Lung microvascular endothelial cell (primary cell): ENCODE measurements at places on chromosomes 5 and 9.

DNA sequence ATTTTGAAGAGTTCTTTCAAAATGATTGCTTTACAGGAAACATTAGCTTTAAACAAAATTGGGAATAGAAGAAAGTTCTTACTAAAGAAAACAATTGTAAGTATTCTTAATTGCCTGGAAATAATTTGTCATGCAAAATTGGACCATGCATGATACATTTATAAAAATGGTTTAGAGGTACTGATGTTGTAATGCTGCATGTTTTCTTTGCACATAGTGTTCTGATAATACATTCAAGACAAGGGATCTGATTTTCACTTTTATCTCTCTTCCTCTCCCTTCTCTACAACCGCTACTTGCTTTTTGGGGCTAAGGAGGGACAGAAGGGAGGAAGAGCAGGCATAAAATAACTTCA lies 211.6 kb upstream of the MPDZ start:
- DNase-seq: no peak

GRCh38 chr5:89011778-89012711 lies 129.1 kb upstream of the MEF2C start:
- DNase-seq: no peak

DNA sequence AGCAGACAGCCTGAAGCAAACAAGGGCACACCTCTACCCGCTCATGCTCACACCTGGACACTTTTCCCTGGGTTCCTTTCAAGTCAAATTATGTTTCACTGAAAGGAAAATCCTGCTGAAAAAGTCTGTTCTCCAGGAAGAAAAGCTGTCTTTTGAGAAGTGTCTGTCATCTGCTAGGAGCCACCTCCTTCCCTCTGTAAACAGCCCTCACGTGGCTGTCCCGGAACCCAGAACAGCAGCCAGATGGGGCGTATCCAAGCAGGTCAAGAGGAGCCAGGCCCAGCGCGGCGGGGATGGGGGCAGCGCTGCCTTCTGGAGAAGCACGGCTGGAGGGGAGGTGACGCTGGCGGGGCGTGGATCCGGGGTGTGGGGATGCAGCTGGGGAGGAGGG lies at the start of gene PNPLA7:
Gene PNPLA7 (minus strand): TSS at position 172 of the 391 bp plus-strand sequence. CDS start 205 bp downstream, outside the sequence.
- DNase-seq: peak; percentile 73

DNA sequence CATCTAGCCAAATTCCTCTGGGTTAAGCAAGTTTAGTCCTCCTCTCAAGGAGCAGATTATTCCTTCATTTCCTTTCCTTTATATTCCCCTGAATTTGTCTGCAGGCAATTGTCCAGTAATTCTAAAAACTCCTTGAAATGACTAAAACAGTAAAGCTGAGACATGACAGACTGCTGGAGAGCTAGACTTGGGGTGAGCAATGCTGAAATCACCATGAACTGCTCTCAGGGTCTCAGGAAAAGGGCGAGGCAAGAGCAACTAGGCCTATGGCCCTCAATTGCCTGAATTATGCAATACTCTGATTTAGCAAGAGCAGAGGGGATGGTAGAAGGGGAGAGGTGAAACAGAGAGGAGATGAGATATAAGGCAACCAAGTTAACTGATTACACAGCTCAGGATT lies 172.9 kb upstream of the NREP start:
- peak; percentile 18 for DNase-seq

GRCh38 chr5:78547183-78547582 lies 101.4 kb downstream of the LHFPL2 start:
- no peak for DNase-seq

- DNase-seq: no peak
Measured at GRCh38 chr9:110083866-110084265, 124.1 kb downstream of the C9orf152 start.

DNA sequence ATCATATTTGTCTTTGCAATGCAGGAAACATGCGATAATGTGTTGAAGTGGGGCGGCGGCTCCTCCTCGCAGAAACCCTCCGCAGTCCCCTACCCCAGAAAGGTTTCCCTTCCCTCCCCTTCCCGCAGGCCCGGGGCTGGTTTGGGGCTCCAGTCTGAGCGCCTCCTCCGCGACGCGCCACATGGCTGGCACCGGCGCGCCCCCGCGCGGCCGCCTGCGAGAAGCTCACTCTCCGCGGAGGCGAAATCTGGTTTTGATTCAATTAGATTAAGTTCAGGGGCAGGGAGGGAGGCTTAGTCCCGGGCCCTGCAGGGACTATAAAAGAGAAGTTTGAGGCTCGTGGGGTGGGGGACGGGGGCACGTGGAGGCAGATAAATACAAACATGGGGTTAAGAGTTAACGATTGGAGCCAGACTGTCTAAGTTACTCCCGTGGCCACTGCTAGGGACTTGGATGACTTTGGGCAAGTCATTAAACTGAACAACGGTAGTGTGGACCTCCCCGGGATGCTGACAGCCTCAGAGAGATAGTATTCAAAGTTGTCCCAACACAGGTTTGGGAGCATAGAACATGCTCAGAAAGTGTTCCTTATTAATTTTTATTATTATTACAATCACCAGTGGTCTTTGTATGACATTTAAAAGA lies 69.4 kb downstream of the MSX2 start:
- DNase-seq: peak; percentile 44

GRCh38 chr5:123875561-123876275 lies 363.7 kb downstream of the CSNK1G3 start:
- DNase-seq: no peak

DNA sequence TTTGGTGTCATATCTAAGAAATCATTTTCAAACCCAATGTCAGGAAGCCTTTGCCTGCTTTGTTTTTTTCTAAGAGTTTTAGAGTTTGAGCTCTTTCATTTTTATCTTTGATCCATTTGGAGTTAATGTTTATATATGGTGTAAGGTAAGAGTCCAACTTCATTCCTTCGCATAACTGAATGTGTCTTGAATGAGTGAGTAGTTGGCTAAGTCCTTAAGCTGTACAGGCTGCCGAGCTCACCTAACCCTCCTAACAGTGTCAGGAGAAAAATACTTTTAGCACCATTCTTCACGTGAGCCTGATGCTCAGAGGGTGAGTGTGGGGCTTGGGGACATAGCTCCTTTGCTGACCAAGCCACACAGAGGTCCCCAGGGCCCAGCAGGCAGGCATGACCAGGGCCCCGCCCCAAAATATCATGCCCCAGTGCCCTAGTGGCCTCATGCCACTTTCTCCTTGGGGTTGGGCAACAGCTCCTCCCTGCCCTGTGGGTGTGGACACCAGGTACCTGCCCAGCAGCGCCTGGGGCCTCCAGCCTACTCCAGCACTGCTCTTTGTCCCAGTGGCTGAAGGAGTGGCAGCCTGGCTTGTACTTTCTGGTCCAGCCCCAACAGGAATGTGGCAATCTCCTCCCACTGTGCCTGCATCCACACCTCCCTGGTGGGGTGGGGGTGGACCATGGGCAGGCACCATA lies 17.2 kb downstream of the PPARGC1B start:
- no peak for DNase-seq

DNA sequence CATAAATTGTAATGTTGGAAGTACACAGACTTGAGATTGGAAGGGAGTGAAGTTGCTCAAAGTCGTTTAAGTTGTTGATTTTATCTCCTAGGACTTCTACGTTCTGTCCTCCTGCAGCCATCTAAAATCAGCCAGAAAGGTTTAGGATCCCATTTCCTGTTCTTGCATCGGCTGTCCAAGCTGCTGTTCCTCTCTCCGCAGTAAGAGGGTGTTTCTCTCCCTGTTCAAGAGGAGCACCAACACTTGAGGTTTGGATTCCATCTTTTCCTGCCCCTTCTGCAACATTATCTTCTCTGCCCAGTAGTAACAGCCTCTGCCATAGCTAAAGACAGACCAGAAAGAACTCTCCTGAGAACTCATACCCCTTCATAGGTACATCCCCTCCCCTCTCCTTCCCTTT lies 373.4 kb downstream of the GADD45G start:
- DNase-seq: no peak

GRCh38 chr9:135379540-135380267 lies 99.9 kb upstream of the PPP1R26 start:
- no peak for DNase-seq

- no peak for DNase-seq
Measured at GRCh38 chr5:81239613-81240012, 6.5 kb downstream of the CKMT2 start.

DNA sequence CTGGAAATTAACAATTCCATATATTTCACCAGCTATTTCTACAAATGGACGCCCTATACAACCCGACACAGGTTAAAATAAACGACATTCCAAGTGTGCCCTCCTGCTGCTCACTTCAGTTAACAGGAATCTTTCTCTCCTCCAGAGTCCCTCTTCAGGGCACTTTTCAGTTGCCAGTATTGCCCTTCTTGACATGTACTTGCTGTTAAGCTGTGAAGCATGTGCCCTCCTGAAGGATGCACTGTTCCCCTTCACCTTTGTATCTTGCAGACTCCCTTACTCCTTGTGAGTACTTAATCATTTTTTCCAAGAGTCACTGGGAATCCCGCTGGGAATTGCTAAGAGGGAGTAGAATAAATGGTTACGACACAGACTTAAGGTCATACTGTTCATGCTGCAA lies 364.1 kb downstream of the CTNND2 start:
- DNase-seq: no peak

DNA sequence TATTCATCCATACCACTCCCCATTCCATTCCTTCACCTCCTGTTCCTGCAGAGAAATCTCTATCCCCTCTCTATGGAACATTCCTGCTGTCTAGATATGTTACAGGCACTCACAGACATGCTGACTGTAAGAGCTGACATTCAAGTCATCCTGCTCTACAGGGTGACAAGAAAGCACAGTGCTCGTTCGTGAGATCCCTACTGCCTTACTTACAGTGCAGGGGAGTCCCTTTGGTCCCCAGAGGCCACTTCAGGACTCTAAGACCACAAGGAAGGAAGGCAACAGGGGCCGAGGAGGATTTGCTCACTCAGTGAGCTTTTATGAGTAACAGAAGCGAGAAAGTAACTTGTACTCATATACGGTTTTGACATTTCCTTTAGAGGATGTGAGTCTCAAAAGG lies 110.5 kb downstream of the GAS1 start:
- no peak for DNase-seq

DNA sequence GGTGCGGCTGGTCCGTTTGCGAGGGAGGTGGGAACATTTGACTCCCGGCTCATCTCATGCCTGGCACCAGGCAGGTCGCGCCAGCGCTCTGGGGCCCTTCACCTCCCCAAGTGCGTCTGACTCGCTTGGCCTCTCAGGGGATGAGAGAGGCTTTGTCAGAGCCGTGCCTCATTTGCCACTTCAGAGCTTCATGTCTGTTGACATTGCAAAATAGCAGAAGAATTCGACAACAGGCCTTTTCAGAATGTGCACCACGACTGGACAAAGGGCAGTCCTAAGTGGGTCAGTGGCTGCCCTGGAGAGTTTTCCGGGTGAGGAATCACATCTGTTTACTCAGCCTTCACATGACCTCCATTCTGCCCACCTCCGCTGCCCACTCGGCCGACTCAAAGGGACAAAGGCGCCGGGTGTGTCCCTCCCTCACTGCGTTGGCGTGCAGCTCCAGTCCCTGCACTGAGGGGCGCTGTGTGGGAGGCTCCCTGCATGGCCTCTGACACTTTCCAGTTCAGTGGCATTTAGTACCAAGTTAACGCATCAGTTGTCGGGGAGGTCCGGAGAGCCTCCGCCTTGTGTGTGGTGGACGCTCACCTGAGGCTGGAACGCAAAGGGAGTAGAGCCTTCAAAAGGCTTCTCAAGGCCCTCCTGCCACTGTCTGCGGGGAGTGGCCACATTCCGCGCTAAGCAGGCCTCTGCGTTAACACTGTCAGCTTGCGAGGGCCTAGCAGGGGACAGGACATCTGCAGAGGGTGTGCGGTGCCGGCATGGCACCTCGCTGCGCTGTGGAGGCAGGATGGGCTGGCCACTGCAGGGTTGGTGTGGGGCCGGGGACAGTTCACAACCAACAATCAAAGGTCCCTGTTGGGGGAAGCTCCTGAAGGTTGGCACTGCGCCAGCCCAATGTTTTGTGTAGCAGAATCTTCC lies 171.5 kb downstream of the NXNL2 start:
- DNase-seq: no peak

DNA sequence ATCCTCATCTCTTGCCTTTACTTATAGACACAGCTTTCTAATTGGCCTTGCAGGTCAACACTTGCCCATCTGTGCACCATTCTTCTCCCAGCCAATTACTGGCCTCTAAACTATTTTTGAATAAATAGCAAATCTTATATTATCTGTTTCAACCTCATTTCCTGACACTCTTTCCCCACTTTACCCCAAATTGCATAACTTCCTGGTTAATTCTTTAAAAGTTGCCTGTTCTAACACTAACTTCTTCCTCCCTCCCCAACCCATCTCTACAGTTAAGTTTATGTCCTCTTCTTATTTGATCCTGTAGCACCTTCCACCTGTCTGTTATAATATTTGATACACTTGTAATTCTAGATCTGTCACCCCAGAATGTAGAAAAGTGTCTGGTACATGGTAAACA lies 372.1 kb downstream of the PDE4D start:
- DNase-seq: no peak

- DNase-seq: peak; percentile 85
Measured at GRCh38 chr5:37665889-37666288, 174.0 kb downstream of the GDNF start.

DNA sequence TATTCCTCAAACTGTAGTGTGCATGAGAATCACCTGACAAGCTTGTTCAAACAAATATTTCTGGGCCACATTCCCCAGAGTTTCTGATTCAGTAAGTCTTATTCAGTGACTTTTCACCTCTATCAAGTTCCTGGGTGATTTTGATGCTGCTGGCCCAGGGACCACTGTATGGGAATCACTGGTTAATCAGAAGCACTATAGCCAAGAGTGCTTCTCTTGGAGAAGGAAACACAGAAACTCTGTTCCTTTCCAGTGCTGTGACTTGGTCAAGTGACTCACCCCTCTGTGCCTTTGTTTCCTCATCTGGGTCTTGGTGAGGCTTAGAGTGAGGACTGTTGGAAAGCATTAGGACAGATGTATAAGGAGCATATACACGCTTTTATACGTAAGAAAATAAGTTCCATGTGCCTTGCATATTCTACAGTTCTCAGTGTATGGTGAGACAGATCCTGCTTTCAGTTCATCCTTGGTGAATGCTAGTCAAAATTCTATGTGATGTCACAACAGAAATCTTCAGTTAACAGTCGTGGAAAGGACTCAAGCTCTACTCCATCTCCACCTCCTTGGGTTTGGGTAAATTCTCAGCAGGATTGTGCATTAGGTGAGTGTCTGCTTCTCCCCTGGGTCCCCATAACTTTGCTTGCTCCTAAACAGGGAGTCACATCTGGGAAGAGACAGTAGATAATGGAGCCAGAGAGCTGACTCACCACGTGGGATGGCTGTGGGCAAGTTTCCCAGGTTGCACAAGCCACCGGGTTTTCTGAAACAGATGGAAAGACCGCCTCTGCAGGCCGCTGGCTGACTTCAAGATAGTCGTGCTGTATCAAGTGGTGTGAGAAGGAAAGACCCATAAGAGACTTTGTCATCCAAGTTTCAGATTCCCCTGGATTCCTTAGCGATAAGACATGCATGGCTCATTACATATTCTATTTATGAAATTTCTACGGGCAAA lies 117.0 kb downstream of the NXNL2 start:
- DNase-seq: no peak

- DNase-seq: no peak
Measured at GRCh38 chr5:89064054-89064453, 181.1 kb upstream of the MEF2C start.

DNA sequence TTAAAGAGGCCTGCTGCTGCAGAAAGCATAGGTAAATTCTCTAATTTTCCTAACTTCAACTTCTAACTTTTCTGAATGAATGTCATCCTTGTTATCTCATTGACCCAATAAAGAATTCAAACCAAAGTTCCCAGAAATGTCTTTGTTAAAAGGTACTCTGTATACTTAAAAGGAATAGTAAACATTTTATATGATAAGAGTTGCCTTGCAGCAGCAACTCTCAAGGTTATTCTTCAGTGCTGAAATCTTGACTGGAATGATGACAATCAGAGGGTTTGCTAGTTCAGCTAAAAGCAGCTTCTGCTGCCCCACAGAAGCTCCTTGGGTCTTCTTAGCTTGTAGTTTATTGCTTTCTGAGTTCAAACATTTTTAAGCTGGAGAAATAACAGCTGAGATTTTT lies 28.3 kb downstream of the FGF10 start:
- no peak for DNase-seq
